ENCODE measurements at places on chromosomes 13 and 19.

GRCh38 chr13:80755910-80756309, 415.0 kb upstream of the SPRY2 start:
- DNase-seq = no peak

- no peak for DNase-seq
These were observed 182.9 kb downstream of the TEX29 start for GRCh38 chr13:111503376-111503775.

DNA sequence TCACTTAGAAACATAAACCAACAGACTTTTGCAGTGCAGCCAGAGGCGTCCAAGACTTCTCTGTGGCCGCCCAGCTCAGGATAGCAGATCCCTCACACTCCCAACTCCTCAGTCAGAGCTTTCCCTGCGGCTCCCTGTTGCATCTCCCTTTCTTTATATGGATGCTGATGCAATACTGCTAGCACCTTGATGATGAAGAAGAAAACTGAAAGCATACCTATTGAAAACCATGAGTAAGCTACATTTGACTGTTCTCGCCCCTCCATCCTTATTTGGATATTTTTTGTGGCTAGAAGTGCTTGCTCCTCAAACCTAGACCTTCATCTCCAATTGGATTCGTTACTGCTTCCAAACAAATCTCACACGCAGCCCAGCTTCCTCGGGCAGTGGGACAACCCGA, 57.3 kb upstream of the UBL3 start:
- DNase-seq = no peak

- no peak for DNase-seq
These were observed 22.9 kb downstream of the COMP start for GRCh38 chr19:18768046-18768771.

GRCh38 chr13:44199627-44200207, 173.9 kb upstream of the SERP2 start:
- no peak for DNase-seq
